Activated naive CD8-positive, alpha-beta T cell treated with anti-CD3 and anti-CD28 coated beads, Interleukin-2, amount 50 U/mL, for 16 hours (primary cell): ENCODE measurements at places on chromosomes 12 and 14.

DNA sequence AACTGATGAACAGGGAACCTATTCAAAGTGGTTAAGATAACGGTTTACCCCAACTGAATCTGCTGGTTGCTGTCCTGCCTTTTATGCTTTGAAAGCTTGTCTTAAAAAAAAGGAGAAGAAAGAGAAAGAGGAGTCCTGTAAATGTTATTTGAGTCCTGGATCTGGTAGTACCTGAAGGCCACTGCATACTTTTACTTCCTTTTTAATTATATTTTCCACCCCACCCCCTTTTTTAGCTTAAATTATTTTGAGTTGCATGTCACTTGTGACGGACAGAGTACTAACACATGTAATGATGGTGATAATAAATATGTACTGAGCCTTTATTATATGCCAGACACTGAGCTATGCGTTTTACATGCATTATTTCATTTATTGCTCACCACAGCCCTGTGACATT, 2.5 kb upstream of the AMIGO2 start:
- DNase-seq = no peak

DNA sequence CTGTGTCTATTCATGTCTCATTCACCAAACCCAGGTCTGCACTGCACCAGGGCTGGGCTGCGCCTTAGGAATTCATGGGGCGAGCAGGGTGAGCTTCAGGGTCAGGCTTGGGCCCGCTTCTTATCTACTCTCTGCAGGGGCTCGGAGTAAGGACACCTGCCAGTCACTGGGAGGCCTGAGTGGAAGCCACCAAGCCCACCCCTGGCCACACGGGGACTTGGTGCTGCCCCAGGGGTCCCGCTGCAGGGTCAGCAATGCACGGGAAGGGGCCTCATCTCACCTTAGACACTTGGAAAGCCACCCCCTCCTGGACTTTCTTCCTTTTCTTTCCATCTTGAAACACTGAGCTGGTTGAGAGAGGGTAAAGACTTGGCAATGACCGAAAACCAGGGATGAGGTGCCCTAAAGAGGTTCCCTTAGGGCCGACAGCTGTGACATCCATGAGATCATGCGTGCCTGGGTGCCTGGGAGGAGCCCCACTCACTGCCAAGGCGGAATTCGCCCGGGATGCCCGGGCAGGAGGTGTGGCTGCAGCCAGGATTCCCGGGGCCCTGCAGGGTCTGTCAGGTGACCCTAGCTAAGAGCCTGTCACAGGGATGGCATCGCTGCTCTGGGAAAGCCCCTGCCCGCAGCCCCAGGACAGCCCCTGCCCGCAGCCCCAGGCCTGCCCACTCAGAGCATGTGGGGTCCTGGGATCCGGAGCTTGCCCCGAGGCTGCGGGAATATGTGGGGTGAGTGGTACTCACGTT, 45.5 kb upstream of the EML1 start:
- no peak for DNase-seq

DNA sequence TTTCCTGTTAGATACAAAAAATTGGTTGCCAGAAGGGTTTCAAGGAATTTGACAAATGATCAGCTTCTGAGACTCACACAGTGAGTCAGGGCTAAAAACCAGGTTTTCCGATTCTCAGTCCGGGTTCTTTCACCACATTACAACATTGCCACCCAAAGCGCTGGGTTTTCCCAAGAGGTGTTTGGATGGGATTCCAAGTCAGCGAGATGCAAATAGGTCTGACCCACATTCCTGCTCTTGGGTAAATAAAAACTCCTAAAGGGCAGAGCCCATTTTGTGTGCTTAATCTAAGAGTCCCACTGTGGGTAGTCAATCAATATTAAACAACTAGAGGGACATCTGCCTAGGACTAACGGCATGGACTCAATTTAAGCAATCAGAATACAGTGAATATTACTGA, 5.4 kb upstream of the RIC8B start:
- DNase-seq = no peak

DNA sequence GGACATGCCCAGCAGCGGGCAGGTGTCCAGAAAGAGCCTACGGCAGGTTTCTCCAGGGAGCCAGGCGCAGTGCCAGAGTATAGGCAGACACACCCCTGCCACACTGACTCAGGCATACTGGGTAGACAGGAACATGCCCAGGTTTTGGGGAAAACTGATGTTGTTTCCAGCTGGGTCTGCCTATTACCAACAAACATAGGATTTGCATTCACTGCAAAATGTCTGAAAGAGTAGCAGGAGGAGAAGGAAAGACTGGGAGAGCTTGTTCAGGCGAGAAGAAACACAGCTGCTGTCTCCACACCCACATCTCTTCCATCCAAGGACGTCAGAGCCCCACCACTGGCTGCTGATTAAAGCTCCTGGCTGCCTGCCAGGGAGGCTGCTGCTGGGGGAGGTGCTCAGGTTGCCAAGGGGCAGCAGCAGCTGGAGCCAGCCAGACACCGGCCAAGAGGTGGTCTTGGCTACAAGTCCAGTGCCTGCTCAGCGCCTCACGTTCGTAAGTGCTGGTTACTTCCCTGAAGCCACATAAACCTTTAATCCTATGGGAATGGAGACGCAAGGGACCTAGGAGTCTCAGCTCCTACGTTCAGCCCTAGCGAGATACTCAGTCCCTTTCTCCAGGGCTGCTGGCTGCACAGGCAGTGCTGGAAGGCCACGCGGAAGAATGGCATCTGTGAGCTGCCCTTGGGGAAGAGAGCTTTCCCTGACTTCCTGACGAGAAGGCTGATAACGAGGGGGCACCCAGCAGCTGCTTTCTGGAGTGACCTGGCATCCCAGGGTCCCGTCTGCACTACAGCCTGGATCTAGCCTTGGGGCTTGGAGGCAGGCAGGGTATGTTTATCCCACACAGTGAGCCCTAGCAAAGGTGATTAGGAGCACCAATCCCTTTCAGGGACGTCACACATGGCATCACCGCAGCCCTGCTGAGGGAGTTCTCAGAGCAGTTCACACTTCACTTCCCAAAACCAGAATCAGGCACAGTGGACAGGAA, 58.1 kb downstream of the PLEKHG3 start:
- DNase-seq = no peak

GRCh38 chr14:95392841-95393240, 73.1 kb upstream of the CLMN start:
- no peak for DNase-seq

- DNase-seq = no peak
Observed at GRCh38 chr12:94941440-94941862, 62.0 kb downstream of the NDUFA12 start.

- DNase-seq = no peak
Observed at GRCh38 chr14:102560458-102561261, 31.8 kb upstream of the RCOR1 start.

DNA sequence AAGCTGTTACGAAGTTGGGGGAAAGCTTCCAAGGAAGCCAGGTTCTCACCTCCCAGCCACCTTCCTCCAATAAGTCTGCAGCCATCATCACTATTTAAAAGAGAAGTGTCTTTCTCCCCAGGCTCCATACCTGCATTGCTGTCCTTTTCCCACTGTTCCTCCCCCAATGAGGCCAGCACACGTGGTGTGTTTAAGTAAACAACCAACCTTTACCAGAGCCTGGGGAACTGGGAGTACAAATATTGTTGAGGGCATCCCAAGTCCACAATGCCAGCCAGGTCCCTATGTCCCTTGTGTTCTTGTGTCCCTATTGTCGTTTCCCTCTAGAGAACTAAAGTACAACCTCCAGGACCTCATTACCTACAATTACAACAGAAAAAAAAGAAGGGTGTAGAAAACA, 49.2 kb upstream of the PNMA1 start:
- no peak for DNase-seq

GRCh38 chr12:2390133-2390532, 337.3 kb downstream of the CACNA1C start:
- DNase-seq = no peak

DNA sequence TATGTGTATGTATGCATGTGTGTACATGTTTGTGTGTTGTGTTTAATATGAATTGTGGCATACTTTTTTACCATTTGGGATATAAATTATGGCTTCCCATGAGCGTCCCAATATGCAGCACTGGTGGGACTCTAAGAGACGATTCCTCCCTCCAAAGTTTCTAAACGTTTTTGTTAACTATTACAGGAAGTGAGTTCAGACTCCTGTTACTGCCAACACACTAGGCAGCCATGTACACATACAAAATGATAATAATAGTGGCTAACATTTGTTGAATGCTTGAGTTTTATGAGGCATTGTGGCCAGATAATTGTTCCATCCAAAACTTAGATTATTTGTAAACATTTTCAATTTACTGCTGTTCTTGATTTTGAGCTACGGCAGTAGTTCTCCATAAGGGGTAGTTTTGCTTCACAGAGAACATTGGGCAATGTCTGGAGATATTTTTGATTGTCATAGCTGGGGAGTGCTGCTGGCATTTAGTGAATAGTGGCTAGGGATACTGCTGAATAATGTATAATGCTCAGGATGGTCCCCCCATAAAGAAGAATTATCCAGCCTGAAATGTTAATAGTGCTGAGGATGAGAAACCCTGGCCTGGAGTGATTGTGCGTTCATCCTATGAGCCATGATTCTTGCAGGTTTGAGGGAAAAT, 45.1 kb downstream of the ARID2 start:
- DNase-seq = no peak

- no peak for DNase-seq
Observed at GRCh38 chr14:105496831-105497591, 6.0 kb downstream of the TEDC1 start.

DNA sequence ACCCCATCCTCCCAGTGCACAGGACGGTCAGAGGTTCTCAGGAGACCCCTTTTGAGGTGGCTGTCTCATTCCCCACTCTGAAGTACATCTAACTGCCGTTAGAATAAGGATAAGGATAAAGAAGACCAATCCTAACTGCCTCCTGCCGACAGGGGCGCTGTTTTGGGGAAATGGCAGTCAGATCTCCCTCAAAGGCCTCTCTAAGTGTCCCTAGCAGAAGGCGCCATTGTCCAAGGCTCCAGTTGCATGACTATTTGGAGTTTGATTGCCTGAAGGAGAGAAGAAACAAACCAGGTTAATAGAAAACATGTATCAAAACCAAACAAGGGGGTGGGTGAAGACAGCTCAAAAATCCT, 29.1 kb upstream of the KLRB1 start:
- DNase-seq = no peak

GRCh38 chr14:92684801-92685560, 63.4 kb downstream of the LGMN start:
- DNase-seq = no peak

GRCh38 chr12:19434538-19434937, 4.8 kb upstream of the AEBP2 start:
- DNase-seq = no peak

DNA sequence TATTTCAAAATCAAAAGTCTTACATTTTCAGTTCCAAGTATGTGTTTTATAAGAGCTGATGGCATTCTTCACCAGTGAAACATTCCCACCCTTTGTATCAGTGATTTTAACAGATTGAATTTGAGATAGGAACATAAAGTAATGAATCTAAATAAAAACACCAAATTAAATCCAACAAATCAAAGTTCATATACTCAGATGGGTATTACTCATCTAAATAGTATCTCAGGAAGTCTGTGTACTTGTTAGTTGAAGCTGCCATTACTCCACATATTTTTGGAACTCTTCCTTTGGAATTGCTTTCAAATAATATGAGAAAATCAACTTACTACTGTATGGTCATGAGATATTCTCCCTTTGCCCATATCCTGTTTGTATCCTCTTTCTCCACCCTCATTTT, 89.1 kb downstream of the MIA2 start:
- DNase-seq = no peak

DNA sequence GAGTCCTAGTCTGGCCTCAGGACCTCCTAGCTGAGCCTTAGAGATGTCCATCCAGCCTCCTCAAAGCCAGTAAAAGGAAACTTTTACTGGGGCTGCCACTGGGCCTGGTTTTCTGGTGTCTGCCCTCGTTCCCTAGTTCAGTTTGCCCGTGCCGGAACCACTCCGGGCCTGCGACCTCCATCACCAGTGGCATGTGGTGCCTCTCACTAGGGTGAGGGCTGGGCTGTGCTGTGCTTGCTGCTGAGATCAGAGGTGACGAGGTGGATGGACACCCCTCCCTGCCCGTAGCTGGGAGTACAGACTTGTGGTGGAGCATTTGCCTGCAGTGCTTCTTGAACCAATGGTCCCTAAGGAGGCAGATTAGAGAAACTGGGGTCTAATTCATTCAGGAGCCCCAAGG, 75.7 kb downstream of the B4GALNT3 start:
- DNase-seq = no peak
